Activated T-cell treated with anti-CD3 and anti-CD28 coated beads for 48 hours (primary cell): ENCODE measurements at places on chromosomes 13 and 19.

DNA sequence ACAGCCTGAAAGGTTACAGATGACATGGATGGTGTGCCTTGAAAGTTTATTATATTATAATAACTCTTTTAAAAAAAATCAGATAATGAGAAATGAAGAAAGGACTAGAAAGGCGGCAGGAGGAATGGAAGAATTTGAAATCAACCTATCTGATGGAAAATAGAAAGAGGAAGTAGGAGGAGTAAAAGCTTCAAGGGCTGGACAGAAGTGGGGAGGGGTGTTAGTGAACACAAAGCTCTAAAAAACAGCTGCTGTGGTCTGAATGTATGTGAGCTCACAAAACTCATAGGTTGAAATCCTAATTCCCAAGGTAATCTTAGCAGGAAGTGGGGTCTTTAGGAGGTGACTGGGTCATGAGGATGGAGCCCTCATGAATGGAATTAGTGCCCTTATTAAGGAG, 19.5 kb downstream of the CCDC70 start:
- no peak for DNase-seq

- DNase-seq: no peak
Measured at GRCh38 chr13:40340368-40341095, 325.9 kb downstream of the FOXO1 start.

- no peak for DNase-seq
Measured at GRCh38 chr19:51916167-51916566, 11.1 kb upstream of the ZNF613 start.

DNA sequence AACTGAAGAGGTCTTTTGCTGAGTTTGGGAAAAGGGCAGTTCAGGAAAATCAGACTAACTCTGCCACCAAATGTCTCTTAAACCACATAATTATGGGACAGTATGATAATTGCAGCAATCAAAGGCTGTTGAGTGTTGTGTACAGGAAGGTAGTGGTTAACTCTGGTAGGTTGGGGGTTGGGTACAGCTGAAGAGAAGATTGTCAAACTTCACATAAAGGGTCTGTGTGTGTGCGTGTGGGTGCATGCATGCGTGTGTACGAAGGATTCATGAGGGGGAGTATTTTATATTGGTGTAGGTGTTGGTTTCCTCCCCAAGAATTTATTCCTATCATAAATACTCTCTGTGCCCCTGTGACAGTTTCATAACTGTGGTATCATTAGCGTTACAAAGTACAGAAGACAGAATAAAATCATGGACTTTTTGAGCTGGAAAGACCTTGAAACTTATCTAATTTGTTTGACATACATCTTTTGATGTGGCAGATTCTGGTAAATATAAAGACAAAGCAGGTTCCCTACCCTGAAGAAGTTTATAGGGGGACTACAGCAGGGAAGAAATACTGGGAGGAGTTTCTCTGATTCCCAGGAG, 94.1 kb downstream of the PCCA start:
- DNase-seq: no peak

DNA sequence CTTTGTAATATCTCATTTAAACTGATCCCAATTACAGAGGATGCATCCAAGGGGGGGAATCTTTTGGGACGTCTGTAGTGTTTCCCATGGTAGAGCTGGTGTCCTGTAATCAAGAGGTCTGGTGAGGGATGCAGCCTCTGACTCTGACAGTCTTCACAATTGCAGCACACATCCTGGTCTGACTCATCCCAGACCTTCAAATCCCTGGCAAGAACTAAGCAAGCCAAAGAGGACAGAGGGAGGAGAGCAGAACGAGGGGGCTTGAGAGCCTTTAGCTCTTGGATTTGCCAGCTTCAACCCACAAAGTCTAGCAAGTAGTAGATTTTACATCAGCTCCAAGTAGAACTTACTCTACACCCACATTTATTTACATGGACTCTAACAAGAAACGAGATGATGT, 17.3 kb upstream of the FCGBP start:
- no peak for DNase-seq

GRCh38 chr13:39336937-39337336, 266.1 kb downstream of the LHFPL6 start:
- DNase-seq: no peak

DNA sequence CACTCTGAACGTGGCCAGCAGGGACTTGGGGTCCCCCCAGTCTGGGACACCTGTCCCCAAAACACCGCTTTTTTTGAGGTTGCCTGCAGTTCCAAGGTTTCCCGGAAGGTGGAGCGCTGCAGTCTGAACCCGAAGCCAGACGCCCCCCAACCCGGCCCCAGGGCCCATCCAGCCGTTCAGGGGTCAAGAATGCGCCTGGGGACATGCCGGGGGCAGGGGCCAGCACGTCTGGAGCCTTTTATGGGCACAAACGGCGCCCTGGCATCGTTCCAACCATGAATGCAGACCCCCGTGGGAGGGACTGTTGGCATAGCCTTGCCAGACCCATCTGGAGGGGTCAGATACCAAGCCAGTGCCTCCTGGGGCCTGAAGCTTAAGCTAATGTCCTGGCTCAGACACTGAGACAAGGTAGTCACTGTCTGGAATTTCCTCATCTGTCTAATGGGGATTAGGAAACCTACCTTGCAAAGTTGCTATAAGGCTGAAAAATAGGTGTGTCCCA, 6.9 kb downstream of the S1PR5 start:
- peak; percentile 49 for DNase-seq

DNA sequence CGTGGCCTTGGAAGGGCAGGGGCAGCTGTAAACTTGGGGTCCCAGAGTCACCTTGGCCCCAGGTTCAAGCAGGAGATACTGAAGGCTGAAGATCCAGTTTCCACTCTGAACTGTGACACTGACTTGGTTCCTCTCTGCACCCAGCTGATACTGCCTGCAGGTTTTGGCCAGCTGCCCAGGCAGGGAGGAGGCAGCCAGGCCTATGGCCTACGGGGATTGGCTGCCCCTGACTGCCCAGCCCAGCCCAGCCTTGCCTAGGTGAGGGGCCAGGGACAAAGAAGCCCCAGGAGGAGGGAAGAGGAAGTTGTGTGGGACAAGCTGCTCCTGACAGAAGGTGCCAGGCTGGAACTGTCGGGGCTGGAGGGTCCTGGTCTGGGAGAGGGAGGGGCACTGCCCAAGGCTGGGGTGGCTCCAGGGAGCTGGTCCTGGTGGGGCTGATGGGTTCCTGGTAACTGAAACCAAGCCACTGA, 51.7 kb upstream of the CYP4F8 start:
- DNase-seq: no peak
